ENCODE measurements at places on chromosomes 1 and 21.

GRCh38 chr1:159177272-159177907, 6.0 kb downstream of the CADM3 start:
- peak; percentile 33 for DNase-seq

- no peak for DNase-seq
These were observed 36.2 kb upstream of the EPHA8 start for GRCh38 chr1:22527122-22527521.

GRCh38 chr1:230113593-230114236, 46.7 kb downstream of the GALNT2 start:
- no peak for DNase-seq

- DNase-seq: no peak
These were observed 216.6 kb downstream of the PLA2G4A start for GRCh38 chr1:187045371-187045770.

DNA sequence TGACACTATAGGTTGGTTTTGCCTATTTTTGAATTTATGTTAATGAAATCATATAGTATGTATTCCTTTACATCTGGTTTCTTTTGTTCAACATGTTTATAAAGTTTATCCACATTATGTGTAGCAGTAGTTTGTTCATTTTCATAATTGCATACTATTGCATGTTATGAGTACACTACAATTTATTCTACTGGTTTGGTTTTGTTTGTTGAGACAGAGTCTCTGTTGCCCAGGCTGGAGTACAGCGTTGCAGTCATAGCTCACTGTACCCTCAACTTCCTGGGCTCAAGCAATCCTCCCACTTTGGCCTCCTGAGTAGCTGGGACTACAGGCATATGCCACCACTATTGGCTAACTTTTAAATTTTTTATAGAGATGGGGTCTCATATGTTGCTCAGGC, 21.0 kb downstream of the RAD54L start:
- no peak for DNase-seq

- no peak for DNase-seq
These were observed 1.1 kb downstream of the COL18A1 start for GRCh38 chr21:45405819-45406762.
